ENCODE measurements at places on chromosomes 2 and 18.

GRCh38 chr2:45652090-45653031 is 886 bp downstream of the PRKCE start:
- DNase-seq = peak; percentile 58

DNA sequence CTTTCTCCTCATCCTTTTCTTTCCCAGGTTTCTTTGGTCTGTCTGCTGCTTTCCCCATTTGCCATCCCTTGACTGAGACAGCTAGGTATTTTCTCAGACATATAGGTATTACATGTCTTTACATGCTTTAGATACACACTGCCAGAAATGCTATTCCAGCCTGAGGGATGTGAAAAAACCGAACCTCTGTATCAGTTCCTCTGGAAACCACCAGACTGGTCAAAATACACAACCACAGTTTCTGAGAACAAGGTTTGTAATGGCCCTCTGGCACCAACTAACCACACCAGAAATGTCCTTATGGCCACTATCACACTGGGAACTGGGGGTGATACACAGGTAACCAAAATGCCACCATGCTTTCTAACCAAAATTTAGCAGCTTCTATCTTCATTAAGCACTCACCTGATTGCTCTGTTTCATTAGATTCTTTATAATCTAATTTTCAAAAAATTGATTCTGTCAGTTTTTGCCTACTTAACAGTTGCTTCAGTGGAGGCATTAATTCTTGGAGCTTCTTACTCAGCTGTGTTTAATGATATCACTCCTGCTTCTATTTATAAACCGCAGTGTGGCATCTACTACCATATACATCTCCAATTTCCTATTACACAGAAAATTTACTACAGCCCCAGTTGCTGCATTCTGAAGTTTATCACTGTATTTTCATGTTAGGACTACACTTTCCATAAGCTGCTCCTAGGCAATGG is 243.5 kb downstream of the WDPCP start:
- no peak for DNase-seq

GRCh38 chr2:166384774-166385173 is 9.0 kb upstream of the SCN9A start:
- DNase-seq = no peak

DNA sequence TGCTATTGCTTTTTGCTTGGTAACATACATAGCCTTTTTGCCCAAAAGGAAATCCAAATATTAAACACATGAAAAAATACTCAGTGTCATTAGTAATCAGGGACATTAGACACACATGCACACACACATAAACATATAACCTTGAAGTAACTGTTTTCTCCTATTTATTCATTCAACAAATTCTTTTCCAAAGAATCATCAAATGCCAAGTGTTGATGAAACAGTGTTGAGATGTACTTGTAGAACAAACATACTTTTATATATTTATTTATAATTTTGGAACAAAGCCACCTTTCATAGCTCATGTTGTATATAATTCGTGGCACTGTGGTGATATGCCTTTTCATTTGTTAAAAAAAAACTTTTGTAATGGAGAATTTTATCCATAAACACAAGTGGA is 81.0 kb downstream of the APLF start:
- DNase-seq = no peak

GRCh38 chr2:240503848-240504247 is 53.9 kb downstream of the ANKMY1 start:
- no peak for DNase-seq

- no peak for DNase-seq
Measured at GRCh38 chr2:217680381-217680780, 322.4 kb downstream of the TNS1 start.

DNA sequence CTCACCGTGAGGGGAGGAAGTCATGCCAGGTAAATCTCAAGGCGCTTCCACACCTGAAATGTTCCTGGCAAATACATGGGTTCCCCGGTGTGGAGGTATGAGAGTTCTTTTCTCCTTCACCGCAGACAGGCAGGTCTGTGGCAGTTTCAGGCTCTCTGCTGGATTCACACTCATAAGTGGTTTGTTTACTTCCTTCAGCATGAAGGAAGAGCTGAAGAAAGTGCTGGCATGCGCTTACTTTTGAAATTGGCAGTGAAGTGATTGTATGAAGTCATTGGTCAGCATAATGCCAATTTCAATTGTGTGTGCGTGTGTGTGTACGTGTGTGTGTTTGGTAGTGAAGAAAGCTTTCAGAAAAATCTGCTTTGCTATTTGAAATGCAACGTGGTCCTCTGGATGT is 43.4 kb downstream of the RNF144A start:
- no peak for DNase-seq

DNA sequence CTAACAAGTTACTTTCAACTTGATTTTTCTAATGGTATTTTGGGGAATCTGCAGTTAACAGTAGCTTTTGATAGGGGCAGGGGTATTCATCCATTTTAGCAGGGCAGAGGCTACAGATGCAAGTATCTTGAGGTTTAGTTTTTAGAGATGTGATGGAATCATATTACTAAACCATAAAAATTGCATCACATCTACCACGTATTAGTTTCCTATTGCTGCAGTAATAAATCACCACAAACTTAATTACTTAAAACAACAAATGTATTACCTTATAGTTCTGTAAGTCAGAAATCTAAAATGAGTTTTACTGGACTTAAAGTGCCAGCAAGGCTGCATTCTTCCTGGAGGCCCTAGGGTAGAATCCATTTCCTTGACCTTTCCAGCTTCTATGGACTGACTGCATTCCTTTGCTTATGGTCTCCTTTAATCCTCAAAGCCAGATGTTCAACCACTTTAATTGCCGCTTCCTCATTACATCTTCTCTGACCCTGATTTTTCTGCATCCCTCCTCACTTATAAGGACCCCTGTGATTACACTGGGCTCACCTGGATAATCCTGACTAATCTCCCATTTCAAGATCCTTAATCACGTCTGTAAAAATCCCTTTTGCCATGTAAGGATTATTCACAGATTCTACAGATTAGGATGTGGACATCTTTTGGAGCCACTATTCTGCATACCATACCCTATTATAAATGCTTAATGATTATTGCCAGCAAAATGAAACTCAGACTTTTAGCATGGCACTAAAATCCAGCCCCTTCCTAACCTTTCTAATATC is 21.9 kb upstream of the EXOC6B start:
- DNase-seq = no peak

All from inflammatory macrophage treated with lipopolysaccharide for 1 hour (primary cell).